COR-L47 (cell line): ENCODE measurements at places on chromosomes 12 and 14.

DNA sequence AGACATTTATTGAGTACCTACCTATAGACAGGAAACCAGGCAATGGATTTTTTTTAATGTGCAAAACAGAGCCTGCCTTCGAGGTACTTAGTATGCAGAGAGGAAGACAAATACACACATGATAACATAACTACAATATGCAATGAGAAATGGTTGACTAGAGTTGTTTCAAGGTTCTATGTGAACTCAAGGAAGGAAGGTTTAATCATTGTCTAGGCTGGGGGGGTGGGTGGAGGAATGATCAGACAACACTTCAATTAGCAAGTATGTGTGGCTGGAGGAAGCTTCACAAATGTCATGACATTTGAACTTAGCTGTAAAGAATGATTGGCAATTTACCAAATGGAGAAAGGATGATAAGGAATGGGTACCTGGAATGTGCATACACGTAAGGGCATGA lies 985.3 kb downstream of the FLRT2 start:
- DNase-seq, result no peak

DNA sequence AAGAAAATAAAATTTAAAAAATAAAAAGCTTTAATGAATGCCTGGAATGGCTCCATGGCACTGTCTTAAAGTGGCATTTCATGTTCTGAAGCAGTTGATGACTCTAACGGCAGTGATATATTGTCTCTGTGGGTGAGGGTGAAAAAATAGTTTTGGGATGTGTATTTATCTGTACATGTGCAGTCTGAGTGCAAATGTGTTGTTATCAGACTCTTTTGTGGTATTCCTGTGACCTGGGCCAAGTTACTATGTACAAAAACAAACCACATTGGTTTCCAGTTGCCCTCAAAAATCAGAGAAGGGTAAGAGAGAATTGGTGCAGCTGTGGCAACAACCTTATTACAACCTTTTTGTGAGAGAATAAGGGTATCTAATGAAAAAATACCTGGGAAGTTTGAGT lies 81.7 kb upstream of the CCDC91 start:
- DNase-seq, result no peak

GRCh38 chr12:5716976-5717375 lies 228.1 kb downstream of the ANO2 start:
- no peak for DNase-seq

DNA sequence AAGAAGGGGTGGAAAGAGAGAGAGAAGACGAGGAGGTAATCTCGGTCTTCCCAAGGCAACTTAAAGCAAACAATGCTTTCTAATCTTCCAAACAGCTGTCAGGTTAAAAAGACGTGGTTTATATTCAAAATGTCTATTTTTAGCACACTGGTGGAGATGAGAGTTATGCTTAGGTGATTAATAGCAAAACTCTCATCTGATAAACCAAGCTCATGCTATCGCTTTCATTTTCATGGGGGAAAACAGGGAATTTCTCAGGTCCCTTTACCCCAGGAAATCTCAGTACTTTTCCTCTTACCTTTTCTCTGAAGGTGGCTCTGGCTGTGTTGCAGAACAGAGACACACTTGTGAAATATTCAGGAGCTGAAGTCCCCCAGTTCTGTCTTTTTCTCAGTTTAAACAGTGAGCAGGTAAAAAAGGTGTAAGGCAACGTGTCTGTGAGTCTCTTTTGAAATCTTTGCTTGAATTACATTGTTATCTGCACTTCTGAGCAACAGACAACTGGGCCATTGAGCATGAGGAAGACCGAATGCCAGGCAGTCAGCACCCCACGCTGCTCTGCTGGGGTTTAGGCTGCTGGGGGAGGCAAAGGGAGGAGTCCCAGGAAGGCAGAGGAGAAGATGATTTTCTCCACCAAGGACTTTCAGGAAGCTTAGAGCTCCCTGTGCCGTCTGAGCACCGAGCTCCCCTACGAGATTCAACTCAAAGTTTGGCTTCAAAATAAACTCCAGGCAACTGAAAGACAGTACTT lies 759.3 kb downstream of the BCL11B start:
- DNase-seq, result no peak

- no peak for DNase-seq
Measured at GRCh38 chr14:31194095-31194494, 13.5 kb downstream of the HECTD1 start.
